ENCODE measurements at places on chromosomes 2 and 18. TPM values are rescaled to one million over a fixed set of nuclear protein-coding genes. Genes with fewer than 3 reads are reported as not detected.

DNA sequence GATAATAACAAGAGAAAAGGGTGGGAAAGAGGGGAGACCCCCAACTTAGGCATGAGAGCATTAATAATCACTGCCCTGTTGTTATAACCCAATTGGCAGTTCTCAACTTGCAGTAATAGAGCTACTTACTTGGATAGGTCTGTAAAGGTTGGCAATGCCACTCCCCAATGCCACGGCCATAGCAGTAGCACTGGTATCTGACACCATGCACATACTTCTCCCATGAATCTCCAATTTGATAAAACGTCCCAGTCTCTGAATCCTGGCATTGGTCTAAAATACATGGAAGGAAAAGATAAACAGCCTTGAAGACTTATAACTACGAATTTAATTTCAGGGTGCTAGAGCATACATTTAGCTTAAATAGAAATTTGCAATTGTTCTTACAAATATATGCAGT is 16.8 kb downstream of the FN1 start:
- no peak for DNase-seq

DNA sequence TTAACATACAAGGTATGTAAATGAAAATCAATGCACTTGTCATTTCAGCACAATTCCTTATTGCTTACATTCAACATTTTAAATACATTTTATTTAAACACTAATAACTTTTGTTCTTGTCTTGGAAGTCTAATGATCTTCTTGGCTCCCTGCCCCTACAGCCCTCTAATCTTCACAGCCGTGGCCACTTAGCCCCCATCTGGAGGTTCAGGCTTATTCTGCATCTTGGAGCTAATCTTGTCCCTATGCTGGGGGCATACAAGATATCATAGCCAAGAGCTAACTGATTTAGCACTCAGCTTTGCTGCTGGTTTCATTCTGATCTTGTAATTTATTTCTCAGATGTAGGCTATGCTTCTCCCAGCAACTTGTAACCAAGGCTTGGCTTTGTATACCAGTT is 140.8 kb downstream of the TMEFF2 start:
- DNase-seq, result no peak

DNA sequence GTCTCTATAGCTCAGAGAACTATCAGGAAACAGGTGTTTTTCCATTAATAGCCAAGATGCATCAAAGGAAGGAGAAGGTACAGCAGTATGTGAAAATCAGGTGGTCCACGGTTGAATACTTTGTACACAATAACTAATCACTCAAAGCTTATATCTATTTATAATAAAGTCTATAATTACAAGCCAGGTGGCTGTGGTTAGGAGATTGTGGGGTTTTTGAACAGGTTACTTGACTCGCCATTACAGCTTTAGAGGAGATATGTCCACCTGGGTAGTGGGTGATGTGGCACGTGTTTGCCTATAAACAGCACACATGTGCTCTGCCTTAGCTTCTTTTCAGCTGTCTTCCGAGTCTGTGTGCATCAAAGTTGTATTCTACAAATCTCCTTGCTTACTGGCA is 892.2 kb upstream of the ZEB2 start:
- DNase-seq, result no peak

GRCh38 chr18:45384137-45384961 is 230.9 kb upstream of the SLC14A2 start:
- peak; percentile 61 for DNase-seq

- no peak for DNase-seq
Observed at GRCh38 chr18:12417687-12418086, 10.0 kb downstream of the PRELID3A start.

DNA sequence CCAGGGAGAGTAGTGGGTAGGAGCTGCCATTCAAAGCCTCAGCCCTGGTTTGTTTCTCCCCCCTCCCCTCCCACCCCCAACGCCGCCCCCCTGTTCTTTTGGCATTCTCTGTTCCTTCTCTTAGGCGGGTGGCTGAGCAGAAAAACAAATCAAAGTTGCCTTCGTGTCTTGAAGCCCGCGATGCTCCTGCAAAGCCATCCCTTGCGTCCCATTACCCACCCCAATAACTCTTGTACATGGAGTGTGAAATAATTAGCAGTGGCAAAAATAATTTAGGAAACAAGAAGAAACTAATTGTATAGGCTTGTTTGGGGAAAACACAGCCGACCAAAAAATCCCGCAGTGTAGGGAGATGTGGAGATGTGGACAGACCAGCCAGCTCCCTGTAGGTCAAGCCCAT is 59.6 kb downstream of the CELF4 start:
- DNase-seq, result no peak

- no peak for DNase-seq
Observed at GRCh38 chr2:213021971-213022899, 129.2 kb downstream of the IKZF2 start.

DNA sequence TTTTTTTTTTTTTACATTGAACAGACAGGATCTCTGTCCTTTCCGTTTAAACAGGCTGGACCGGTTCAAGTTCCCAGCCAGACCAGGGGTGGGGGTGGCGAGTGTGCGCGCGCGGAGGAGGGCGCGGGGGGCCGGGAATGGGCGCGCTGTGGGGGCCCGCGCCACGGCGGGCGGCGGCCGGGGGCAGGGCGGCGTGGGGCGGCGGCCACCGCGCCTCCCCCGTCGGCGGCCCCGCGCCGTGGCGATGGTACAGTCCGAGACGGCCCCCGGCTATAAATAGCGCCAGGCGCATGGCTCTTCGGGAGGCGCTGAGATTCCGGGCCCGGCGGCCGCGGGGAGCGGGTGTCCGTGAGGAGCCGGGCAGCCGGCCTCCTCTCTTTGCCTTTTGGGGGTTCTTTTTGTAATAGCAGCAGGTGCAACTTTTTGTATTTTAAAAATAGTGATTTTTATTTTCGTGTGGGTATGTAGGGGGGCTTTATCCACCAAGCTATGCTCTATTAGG is 430 bp upstream of the CELF4 start:
- DNase-seq, result peak; percentile 57

DNA sequence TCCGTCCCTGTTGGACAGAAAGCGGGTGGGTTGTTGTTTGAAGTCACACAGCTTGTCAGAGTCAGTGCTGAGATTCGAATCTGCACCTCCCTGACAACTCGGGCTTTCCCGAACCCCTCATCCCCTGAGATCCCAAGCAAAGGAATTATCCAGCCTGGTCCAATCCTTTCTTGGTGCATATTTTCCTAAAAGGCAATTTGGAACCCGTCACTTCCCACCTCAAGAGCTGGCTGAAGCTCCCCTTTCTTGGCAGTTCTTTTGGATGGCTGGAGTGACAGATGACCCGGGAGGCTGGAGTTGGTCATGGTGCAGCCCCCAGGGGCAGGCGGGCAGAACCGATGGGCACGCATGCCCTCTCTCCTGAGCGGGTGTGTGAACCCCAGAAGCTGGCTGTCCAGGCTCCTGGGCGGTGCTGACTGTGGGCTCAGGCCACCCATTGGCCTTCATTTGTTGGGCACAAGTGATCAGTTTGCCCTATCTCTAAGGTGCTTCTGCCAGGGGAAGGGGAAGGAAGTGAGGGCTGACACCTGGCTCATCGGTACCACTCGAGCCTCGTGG is 97.8 kb downstream of the ASB1 start:
- no peak for DNase-seq

DNA sequence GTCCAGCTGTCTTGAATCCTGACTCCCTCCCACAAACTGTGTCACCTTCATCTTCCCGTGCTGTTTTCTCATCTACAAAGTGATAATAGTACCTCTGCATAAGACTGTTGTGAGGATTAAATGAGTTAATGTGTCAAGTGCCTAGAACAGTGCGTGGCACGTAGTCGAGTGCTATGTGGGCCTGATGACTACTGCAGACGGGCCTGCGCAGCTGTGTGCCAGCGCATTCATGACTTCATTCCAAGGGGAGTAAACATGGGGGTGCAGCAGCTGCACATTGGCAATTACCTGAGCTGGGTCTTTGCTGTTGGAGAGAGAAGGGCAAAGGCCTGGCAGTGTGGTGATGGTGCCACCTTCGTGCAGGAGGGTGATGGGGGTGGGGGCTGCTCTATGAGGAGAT is 5.0 kb downstream of the TEX44 start:
- no peak for DNase-seq

GRCh38 chr2:44759823-44760222 is 181.7 kb upstream of the SIX3 start:
- DNase-seq, result no peak

GRCh38 chr18:8946066-8946838 is 156.2 kb upstream of the NDUFV2 start:
- no peak for DNase-seq

DNA sequence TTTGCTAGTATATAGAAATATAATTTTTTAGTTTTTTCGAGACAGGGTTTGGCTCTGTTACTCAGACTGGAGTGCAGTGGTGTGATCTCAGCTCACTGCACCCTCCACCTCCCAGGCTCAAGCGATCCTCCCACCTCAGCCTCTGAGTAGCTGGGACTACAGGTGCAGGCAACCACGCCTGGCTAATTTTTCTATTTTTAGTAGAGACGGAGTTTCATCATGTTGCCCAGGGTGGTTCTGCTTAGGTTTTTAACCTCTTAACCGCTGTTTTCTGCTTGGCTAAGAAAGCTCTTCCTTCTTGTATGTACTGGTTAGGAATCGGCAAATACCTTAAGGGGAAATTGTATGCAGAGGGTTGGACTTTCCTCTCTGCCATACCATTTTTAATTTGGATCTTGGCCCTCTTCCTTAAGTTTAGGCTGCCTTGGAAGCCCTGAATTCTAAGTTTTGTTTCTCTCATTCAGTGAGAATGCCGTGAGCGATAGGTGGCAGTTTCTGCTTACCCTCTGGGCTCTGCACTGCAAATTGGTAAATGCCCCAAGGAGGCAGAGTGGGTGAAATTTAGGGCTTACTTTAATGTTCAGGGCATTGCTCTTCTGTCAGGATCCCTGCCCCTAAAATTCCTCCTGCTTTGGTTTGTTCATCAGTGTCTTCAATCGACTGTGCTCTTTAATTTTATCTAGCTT is 32.3 kb downstream of the EML6 start:
- DNase-seq, result no peak

DNA sequence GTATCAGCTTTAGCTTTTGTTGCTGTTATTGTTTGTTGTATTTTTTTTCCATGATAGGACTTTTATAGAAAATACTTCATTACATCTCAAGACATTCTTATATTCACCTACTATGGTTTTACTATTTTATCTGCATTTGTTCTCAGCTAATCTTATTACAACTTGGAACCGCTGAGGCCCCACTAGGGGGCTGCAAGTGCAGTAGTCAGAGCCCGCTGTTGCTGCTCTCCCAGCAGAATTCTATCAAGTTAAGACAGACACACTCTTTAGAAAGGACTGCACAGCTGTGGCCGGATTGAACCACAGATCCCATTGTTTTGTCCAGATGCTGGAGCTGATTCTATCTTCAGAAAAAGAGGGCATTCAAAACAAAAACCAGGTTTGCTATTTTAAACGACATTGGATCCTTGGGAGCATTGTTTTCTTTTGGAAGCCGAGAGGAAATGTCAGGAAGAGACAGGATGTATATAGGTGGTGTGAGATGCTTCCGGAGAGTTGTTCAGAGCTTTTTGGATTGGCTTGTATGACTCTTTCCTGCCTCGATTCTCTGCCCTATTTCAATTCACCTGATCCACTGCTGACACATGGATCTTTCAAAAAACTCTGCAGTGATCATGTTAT is 105.7 kb upstream of the GAREM1 start:
- DNase-seq, result peak; percentile 29

- DNase-seq, result no peak
Observed at GRCh38 chr2:128469203-128469602, 150.5 kb upstream of the HS6ST1 start.

DNA sequence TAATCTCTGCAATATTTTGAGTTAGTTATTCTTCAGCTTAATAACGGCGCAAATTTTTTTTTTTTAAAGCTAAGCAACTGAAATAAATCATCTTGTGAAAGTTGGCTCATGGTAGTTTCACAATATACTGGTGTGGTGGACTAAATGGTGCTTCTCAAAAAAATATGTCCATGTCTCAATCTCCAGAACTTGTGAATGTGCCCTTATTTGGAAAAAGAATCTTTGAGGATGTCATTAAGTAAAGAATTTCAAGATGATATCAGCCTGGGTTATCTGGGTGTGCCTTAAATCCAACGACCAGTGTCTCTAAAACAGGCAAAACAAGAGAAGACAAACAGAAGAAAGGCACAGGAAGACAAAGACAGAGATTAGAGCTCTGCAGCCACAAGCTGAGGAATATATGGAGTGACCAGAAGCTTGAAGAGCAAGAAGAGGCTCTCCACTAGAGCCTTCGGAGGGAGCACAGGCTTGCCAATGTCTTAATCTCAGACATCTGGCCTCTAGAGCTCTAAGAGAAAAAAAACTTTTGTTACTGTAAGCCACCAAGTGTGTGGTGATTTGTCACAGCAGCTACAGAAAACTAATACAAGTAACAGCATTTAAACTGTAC is 71.4 kb downstream of the HNMT start:
- DNase-seq, result no peak

- no peak for DNase-seq
Observed at GRCh38 chr2:153189091-153189888, 289.3 kb downstream of the RPRM start.

DNA sequence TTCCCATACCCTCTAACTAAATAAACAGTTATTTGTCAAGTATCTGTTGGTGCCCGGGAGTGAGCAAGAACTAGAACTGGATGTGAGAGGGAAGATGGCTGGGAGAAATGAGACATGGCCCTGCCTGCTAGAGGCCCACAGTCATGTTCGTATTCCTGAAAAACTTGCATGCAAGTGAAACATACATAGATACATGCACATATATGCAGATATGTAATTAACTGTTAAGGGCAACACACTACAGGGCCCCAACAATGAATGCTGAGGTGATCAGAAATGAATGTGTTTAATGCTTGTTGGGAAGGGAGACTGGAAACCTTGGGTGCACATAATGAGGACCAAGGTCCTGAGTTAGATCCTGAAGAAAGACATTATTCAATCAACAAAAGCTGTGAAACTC is 49.8 kb downstream of the ADD2 start:
- DNase-seq, result no peak

GRCh38 chr2:29326926-29327325 is 211.7 kb downstream of the CLIP4 start:
- no peak for DNase-seq

- DNase-seq, result no peak
Observed at GRCh38 chr2:218875692-218876246, 4.9 kb upstream of the WNT10A start.

DNA sequence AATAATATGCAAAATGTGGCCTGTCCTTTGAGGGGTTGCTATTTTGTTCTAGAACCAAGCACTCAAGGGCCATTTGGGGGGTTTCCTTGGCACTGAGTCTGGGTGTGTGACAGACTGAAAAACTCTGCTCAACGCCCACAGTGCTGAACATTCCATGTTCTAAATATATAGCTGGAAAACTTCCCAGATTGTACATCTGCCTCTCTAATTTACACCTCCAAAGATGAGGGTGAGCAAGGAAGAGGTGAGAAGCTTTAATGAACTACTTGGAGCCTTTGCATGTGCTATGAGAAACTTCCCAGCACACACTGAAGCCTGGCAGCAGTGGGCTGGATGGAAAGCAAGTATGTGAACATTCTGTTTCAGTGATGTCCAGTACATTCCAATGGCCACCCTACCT is 296.7 kb upstream of the KCNH7 start:
- DNase-seq, result no peak

Gene PIEZO2
- 19.0 TPM for polyA plus RNA-seq

Gene EMX1
- polyA plus RNA-seq, result not detected

Gene TANK
- polyA plus RNA-seq, result 27.6 TPM

Gene INO80B
- 23.7 TPM for polyA plus RNA-seq

Gene PLA2R1
- polyA plus RNA-seq, result 1.4 TPM

Gene PDE11A
- 0.40 TPM for polyA plus RNA-seq

Gene TYW5
- 8.1 TPM for polyA plus RNA-seq
